MM.1S (cell line): ENCODE measurements at places on chromosomes 11 and 22.

- no peak for DNase-seq
Measured at GRCh38 chr22:17853073-17853472, 78.8 kb upstream of the BID start.

GRCh38 chr11:15258433-15259165, 143.9 kb downstream of the INSC start:
- DNase-seq = no peak

- DNase-seq = no peak
Measured at GRCh38 chr22:45922256-45922655, 54.7 kb downstream of the WNT7B start.

GRCh38 chr22:41564563-41564962, 3.8 kb downstream of the CSDC2 start:
- no peak for DNase-seq

DNA sequence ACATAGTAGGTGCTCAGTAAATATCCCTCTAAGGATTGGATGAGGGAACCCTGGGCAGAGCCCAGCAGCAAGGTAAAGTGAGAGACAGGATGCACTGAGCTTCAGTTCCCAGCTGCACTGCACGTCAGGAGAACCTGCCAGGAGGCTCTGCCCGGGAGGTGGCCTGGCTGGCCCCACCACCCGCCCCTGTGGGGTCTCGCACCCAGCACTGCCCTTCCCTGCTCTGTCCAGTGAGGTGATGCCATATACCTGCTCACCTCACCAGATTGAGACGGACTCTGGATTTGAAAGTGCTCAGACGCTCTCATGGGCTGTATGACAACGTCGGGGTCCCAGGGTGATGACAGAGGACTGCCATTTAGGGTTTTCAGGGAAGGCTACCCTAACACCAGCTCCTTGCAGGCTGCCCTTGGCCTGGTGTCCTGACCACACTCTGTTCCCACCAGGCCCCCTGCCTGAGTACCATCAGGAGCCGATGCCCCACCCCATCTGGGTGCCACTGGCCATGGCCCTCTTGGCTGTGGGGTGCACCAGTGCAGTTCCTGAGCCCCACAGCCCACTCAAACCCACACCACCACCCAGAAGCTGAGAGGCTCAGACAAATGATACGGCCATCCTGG, 61.7 kb upstream of the FGF3 start:
- no peak for DNase-seq

GRCh38 chr11:45907911-45908370, 870 bp upstream of the FREY1 start:
- DNase-seq = no peak
